NCI-H524 (cell line): ENCODE measurements at places on chromosomes 6 and 20.

- DNase-seq = peak; percentile 64
Observed at GRCh38 chr6:47780510-47781356, 1.1 kb upstream of the OPN5 start.

GRCh38 chr6:123587838-123588545 is 48.8 kb downstream of the TRDN start:
- DNase-seq = no peak

DNA sequence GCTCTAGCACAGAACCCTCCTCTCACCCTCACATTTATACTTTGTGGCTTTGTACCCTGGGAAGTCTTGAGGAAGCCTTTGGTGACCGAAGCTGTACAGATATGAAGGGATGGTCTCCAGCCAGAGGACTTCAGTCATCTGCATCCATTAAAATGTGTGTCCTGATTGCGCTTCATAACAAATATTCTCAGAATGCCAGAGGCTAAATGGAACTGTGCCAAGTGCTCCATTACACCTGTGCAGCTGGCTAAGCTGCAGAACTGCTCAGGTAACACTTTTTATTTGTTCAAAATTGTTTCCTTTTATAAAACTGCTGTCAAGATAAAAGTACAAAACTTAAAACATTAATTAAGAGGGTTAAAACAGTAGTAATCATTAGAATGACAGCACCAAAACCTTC is 22.3 kb downstream of the TPBG start:
- DNase-seq = no peak

- DNase-seq = no peak
Observed at GRCh38 chr6:38957426-38957825, 91.2 kb upstream of the GLP1R start.

GRCh38 chr6:42352856-42353564 is 98.7 kb downstream of the TRERF1 start:
- DNase-seq = no peak

DNA sequence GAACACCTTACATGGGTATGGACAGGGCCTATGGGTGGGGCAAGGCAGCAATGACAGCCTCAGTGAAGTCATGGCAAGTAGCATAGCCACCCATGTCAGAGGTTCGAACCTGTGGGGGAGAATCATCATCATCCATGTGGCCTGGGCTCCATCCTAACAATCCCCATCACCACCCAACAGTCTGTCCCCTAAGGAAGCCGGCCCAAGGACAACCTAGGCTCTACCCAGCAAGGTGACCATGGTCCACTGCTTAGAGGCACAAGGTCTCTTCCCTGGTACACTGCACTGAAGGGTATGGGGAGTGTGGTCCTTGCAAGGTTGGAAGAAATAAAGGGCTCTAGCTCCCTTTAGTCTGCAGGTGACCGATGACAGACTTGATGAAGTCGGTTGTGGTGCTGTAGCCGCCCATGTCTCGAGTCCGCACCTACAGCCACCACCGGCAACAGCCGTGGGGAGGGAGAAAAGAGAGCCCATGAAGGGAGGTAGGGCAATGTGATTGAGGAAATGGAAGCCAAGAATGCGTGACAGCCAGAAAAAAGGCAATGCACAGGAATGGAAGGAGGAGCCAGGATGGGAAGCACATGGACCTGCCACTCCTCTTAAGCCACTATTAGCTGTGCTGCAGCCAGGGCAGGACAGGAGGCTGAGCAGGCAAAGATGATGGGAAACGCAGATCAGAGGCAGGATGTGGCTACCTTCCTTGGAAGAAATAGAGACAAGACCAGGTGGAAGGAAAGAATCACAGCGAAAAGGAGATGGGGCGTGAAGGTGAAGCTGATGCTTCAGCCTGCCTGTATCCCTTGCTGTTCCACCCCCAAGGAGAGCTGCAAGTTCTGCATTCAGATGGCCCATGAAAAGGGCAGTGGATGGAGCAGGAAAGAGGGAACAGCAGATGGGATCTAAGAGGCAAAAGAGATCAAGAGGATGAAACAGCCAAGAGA is 5.3 kb downstream of the IDH3B start:
- peak; percentile 49 for DNase-seq

GRCh38 chr6:115582386-115582785 is 478.3 kb downstream of the FRK start:
- DNase-seq = no peak

- DNase-seq = no peak
Observed at GRCh38 chr6:167136376-167136775, 13.5 kb downstream of the CCR6 start.

DNA sequence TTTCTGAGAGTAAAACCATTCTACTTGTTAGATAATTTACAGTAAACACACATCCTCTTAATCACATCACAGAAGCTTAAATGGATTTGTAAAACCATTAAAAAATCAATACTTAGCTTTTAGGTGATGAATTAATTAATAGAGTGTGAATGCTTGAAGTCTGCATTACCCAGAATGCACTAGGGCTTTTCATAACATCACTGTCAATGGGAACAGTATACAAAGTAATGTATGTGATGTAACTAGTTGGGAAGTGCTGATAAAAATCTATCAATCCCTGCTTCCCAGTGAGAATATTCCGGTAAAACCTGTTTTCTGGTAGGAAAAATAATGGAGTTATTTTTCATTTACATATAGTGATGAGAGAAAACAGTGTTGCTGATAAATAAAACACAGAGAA is 23.1 kb upstream of the HDGFL1 start:
- DNase-seq = no peak

GRCh38 chr20:11936157-11936556 is 18.5 kb downstream of the BTBD3 start:
- peak; percentile 12 for DNase-seq

DNA sequence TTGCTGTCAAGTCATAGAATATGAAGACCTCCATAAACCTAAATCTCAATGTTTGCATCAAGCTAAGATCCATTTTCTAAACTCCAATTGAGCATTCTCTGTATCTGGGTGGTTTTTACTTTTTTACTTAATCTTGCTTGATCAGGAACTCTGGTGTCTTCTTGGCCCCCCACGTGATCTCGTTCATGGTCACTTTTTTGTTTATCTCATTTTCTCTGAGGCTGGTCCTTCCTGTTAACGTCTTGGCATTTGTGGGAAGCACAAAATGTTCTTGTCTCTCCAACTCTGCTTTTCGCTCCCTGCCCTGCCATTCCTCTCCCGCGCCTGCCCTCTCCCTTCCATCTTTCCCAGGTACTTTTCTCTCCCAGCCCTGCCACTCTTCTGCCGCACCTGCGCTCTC is 14.0 kb upstream of the MAPRE1 start:
- no peak for DNase-seq

DNA sequence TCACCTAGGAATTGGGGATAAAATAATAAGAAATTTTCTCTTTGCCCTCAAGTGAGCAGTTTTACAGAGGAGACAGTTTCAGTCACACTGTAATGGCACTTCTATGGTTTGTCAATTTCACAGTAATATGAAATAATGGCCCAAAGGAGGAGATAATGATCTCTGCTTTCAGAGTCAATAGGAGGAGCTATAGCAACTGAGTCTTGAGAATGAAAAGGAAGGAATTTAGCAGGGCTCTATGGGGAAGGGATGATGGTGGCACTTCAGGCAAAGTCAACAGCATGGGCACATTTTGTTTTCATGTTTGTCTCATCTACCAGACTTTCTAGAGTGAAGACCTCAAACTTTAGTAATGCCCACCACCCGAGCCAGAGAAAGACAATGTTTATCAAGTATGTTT is 138.3 kb upstream of the HMGN3 start:
- DNase-seq = no peak

DNA sequence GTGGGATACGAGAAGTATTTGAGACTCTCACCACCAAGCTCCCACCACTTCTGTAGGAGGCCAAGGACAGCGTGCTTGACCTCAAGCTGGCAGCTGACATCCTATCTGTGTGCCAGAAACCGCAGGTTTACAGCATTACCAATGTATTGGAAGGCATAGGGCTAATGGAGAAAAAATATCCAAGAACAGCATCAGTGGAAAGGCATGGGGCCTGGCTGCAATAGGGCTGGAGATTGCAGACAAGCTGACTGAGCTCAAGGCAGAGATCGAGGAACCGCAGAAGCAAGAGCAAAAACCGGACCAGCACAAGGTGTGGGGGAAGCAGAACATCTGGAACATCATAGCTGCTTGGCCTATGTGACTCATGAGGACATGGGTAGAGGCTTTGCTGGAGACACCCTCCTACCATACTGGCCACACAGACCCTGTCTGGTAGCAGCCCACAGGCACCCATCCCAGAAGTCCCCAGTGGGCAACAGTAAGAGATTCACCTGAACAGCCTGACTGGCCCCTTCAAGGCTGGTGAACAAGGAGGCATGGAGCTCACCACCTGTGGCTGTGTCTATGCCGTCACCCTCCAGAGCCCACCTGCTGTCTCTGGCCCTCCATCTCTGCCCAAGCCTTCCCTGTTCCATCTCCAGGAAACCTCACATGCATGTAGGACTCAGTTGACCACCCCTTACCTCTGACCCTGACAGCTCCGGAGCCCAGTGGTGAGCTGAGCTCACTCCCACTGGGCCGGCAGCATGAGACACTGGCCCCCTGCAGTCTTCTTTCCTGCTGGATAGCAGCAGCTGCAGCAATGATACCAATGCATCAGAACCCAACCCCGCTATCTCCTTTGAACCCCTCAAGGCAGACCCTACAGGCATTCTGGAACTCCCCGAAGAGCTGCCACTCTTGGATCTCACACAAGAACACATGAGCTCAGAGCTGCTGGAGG is 171.1 kb downstream of the KIF6 start:
- no peak for DNase-seq

DNA sequence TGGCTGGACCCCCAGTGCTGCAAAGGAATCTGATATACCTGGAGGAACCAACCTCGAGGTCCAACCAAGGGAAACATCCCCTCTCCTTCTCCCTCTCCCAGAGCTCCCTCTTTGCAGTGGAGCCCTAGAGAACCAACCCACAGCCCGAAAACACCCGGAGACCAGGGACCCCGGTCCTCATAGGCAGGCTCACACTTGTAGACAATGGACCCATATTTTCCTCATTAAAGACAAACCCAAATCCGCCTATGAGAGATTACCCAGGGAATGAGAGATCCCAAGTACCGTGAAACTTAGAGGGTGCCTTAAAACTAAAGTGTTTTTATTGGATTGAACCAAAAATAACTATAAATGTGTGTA is 9.6 kb upstream of the FOXF2 start:
- no peak for DNase-seq

DNA sequence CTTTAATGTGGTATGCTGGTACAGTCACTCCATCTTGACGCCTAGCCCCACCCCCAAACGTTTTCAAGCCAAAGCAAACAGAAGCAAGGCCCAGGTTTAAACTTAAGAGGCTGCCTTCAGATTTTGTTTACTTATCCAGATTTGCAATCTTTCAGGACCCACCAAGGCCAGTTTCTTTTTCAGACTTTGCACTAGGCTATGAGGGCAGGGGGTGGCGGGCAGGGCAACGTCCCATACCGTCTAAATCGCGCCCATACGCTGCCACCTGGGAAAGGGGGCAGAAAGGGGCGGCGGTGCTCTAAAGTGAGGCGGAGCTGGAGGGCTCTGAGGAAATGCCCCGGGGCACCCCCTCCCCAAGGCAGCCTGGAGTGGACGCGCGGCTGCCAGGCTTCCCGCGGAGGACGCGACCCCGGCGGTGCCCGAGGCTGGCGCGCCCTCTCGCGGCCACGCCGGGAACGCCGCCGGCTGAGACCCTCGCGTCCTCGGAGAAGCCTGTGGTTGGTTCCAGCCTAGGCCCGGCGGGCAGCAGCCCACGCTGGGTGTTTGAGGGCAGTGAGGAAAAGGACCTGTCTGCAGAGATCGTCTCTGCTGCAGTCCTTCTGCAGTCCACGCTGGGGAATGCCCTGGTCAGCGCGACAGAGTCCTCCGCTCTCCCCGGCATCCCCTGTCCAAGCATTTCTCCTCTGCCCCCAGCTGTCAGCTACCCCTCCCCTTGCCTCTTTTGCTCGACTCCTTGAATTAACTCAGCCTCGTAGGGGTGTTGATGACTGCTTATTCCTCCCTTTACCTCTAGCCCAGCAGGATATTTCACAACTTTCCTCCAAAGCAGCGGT is 129.2 kb upstream of the PRND start:
- peak; percentile 29 for DNase-seq

DNA sequence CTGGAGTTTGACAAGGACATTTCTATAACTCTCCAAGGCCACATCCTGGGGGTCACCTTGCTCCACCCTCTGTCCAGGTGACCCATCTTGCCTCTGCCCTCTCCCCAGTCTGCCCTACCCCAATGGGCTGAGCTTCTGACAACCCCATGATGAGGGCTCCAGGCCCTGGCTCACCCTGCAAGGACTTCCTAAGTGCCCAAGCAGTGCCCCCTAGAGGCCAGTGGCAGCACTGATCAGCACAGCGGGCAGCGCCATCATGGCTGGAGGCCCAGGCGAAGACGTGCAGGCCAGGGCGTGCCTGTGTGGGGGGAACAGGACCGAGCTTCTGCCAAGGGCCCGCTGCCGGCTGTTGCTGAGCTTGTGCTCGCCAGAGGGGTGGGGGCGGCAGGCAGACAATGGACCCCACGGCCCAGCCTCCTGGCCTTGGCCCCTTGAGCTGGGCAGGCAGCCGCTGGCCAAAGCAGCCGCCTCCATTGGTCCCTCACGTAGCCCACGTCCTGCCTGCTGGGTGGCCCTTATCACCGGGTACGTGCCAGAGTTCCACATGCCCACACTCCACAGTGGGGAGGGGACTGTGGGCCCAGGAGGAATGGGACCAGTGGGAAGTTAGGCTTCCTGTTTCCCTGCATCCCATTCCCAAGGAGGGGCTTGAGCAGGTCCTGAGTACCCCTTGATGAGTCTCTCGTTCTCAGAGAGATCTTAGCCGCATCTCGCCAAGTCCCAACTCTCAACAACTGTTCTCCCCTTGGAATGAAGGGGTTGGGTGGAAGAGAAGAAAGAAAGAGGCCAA is 64.3 kb downstream of the MRPL14 start:
- no peak for DNase-seq
